Activated gamma-delta T cell treated with Interleukin-2 at 50 U/mL for 16 hours (primary cell): ENCODE measurements at places on chromosomes 2 and 18.

GRCh38 chr18:30359521-30359920, 683.0 kb downstream of the DSC3 start:
- no peak for DNase-seq

GRCh38 chr2:95333056-95333455, 35.9 kb downstream of the KCNIP3 start:
- no peak for DNase-seq

GRCh38 chr2:167140767-167141166, 252.5 kb downstream of the XIRP2 start:
- no peak for DNase-seq

DNA sequence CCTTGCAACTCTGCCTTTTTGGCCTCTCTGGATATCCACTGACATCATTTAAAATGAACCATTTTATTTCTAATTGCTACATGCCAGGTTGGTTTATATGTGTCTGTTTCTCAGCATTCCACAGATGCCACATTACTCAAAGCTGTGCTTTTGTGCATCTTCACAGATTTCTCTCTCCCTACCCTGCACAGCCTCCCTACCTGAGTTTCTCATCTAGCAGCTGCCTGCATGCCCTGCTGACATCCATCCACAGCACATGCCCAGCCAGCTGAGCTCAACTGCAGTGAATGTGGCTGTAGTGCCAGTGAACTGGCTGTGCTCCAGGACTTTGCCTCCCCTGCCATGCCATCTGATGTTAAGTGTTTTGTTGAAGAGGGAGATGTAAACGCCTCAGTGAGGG, 44.5 kb downstream of the PKP4 start:
- DNase-seq, result no peak

GRCh38 chr2:177651833-177652232, 259.3 kb downstream of the AGPS start:
- no peak for DNase-seq

DNA sequence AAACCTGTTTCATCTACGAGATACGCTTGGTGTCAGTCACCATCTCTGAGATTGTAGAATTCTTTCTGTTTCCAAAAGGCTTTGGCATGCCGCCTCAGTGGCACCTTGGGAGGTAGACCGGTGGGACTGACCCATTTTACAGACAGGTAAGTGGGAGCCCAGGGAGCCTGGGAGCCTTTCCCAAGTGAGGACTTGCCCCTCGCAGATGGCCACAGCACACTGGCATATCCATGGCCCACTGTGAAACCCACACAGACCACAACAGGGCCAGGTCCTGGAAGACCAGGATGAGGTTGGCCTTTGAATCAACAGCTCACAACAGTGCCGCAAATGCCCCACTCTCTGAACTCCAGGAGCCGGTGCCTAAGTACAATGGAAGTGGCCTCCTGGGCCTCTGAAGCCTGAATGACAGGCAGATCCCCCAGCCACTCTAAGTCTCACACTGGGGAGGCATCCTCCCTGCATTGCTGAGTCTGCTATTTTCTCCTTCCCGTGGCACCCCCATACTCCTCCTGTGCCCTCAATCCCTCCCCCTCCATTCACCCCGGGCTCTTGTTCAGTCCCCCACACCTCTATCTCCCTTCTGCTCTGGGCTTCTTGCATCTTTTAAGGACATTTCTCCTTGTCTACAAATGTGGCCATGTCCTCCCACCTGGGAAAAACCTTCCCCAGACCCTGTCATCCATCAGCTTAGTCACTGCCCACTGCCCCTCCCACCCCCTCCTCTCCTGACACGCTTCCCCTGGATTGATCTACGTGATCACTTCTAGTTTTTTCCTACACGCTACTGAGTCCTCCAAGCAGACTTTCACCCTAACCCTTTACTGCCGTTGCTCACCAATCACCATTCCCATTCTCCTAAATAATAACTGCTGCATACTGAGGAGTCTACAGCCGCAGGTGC, 26.2 kb downstream of the CENPA start:
- no peak for DNase-seq

- no peak for DNase-seq
Measured at GRCh38 chr2:119257198-119257597, 33.6 kb downstream of the STEAP3 start.

DNA sequence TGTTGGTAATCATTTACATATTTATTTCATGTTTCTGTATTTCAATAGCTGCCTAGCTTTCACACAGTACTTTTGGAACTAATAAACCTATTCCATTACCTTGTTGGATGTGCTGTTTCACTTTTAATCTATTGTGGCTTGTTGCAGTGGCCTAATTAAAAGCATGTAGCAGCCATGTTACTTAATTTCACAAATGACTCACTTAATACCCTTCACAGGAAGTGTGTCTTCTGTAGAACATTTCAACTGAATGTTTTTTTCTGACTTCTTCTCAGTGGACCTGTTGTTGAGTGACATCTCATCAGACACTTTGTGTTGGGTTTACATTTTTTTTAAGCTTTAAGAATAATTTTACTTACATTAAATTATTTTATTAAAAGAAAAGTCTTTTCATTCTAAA, 260.5 kb upstream of the THUMPD2 start:
- no peak for DNase-seq

DNA sequence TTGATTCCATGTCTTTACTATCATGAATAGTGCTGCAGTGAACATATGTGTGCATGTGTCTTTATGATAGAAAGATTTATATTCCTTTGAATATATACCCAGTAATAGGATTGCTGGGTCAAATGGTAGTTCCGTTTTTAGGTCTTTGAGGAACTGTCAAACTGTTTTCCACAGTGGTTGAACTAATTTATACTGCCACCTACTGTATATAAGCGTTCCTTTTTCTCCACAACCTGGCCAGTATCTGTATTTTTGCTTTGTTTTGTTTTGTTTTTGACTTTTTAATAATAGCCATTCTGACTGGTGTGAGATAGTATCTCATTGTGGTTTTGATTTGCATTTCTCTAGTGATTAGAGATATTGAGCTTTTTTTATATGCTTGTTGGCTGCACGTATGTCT, 641.6 kb downstream of the SUCLG1 start:
- no peak for DNase-seq

- DNase-seq, result no peak
Measured at GRCh38 chr18:41809652-41810051, 145.4 kb upstream of the PIK3C3 start.

GRCh38 chr2:100243631-100244030, 78.7 kb downstream of the LONRF2 start:
- DNase-seq, result no peak

- DNase-seq, result no peak
Measured at GRCh38 chr2:130720528-130720927, 8.3 kb upstream of the GPR148 start.

DNA sequence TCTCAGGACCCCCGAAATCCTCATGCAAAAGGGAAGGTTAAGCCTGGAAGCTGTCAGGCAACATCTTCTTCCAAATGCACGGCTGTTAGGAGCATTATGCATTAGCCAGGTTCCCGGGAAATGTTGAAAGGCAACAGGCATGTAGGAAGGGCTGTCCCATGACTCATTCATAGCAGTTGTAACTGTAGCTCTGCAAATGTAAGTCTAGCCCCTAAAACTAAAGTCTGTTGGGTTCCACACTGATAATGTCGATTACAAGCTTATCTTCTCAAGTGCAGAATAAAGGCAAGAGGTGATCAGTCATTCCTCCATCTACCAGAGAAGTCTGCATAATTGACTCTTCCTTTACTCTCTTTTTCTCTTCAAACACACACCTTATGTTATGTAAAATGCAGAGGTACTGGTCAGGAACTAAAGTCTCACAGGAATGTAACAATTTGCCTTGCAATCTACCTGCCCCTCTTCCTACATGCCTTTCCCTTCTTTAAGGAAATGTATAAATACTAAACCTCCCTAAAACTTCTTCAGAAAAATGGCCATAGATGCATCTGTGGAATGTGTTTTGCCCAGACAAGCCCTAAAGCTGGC, 99.8 kb downstream of the AKAIN1 start:
- DNase-seq, result no peak

DNA sequence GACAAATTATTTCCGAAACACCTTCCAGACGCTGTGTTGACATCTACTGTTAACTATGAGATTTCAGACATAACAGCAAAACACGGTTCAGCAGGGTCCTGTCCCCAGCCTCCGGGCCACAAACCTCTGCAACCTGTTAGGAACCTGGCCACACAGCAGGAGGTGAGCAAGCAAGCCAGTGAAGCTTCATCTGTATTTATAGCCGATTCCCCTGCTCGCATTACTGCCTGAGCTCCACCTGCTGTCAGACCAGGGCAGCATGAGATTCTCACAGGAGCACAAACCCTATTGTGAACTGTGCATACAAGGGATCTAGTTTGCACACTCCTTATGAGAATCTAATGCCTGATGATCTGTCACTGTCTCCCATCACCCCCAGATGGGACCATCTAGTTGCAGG, 31.1 kb downstream of the NDUFA10 start:
- DNase-seq, result no peak

DNA sequence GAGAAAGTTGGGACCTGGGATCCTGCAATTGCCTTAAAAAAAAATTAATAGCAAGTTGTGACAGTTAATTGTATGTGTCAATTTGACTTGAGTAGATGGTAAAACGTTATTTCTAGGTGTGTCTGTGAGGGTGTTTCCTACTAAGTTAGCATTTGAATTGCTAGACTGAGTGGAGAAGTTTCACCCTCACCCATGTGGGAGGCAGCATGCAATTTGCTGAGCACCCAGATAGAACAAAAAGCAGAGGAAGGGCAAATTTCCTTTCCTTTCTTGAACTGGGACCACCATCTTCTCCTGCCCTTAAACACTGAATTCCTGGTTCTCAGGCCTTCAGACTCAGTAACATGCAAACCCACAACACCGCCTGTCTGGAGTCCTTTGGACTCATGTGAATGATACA, 455.7 kb downstream of the GALR1 start:
- DNase-seq, result no peak

GRCh38 chr2:207879536-207879935, 109.8 kb upstream of the FZD5 start:
- DNase-seq, result no peak

DNA sequence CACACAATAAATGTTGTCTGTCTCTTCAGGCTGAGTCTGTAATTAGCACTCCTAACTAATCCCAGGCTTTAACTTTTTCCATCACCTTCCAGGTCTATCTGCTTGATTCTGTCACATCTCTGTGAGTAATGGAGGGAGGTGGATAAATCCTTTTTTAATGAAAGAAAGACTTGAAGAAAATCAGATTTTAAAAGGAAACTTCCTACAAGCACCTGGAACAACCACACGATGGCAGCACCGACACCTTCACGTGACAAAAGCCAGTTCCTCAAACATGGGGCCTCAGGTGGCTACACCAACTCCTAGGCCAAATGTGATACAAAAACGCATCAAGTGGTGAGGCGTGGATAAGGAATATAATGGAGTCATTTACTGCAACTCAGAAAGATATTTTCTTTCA, 41.8 kb downstream of the TGFBRAP1 start:
- DNase-seq, result no peak

GRCh38 chr2:156333274-156333950, 891 bp upstream of the NR4A2 start:
- no peak for DNase-seq

DNA sequence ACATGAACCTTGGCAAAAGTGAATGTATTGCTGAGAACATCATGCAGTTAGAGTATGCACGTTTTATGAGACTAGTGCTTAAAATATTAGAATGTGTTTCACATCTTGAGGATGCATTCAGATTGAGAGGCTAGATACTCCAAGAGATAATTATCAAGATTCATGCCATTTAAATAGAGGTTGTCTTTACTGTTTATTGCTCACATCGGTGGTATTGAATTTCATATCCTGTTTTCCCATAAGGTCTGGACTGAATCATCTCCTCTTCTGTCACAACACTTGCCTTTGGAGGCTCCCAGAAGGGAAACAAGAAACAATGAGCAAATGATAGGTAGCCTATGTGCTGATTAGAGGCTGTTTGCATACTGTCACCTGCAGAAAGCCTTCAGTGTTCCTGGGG, 83.8 kb downstream of the CLHC1 start:
- no peak for DNase-seq

DNA sequence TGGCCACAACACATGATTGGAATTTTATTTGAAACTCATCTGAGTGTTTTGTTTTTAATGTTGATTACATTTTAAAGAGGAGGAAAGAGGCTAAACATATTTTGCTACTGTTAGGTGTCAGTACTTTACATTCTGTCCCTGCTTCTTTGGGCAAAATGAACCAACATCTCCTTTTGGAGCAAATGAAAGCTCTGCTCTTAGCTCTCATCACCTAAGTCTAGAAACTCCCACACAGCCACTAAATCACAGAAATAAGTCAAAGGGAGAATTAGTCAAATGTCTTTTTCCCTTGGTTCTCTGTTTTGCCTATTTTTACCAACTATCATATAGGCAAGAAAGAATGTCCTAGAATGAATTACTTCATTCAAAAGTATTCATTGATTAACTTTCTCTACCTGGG, 666.8 kb downstream of the RNF144A start:
- no peak for DNase-seq

DNA sequence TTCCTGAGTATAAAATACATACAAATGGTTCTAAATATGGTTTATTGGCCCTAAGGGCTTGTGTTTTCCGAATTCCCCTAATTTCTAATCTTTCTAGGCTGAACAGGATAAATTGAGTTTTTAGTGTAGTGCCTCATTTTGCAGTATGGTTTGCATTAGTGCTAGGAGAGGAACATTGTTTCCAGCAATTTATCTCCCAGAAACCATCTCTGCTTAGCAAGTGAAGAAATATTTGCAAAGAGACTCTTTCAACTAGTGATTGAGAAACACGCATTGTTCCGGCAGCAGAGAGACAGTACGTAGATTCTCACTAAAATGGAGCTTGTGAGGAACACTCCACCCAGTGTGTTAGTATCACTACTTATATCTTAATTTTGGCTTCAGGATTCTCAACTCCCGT, 177.8 kb upstream of the EPAS1 start:
- no peak for DNase-seq

GRCh38 chr2:215749092-215749957, 264.0 kb downstream of the MREG start:
- DNase-seq, result no peak

- DNase-seq, result no peak
Measured at GRCh38 chr18:77299706-77300105, 50.1 kb downstream of the GALR1 start.

DNA sequence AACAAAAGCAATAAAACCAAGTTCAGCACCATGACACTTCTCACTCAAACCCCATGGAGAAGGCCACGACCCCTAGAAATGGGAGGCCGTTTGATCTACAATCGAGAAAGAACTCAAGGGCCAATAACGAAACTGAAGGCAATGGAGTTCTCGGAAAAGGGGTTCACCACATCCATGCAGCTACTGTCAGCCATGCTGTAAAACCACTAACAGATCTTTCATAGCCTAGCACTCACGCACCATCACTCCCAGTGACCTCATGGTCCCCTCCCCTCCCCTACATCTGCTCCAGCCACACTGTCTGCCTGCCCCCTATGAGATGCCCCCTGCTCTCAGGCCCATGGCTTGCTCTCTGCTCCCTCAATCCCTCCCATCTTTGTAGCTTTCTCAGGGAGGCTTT, 135.3 kb downstream of the TMEM163 start:
- DNase-seq, result no peak

GRCh38 chr2:81987370-81987769, 1682.8 kb upstream of the LRRTM1 start:
- DNase-seq, result no peak
